CD8-positive, alpha-beta T cell (primary cell): ENCODE measurements at places on chromosomes 4 and X.

DNA sequence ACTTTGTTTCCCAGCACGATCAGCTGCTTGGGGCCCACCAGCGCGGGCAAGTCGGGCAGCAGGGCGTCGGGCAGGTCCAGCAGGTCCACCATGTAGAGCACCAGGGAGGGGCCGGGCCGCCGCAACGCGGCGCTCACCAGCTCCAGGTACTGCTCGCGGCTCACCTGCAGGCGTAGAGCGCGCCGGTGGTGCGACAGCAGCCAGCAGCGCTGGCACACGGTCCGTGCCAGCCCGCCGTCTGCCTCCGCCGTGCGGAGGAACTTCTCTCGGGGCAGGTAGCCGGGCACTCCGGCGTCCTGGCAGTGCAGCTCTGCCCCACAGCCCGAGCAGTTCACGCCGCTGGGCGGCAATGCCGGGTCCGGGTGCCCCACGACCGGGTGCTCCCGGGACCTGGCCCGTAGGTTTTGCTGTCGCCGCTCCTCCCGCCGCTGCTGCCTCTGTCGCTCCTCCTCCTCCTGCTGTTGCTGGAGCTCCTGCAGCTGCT lies 527 bp downstream of the NOA1 start:
- peak; percentile 62 for DNase-seq

GRCh38 chr4:13047591-13047990 lies 436.5 kb downstream of the RAB28 start:
- no peak for DNase-seq

DNA sequence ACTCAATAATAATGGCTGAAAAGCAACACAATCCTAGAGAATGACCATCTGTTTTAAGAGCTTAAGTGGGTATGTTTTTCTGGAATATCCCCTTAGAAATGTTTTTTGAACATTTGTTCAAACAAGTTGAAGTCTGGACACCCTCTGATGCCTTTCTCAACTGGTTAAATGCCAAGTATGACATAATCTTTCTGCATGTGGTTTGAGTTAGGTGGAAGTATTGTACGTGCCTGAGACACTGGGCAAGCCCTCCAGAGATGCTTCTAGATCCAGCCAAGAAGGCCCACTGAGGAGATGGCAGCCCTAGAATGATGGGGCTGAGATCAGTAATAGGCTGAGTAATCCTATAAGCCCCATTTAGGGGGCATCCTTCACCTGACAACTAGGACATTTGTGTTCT lies 493.1 kb downstream of the MAGEE1 start:
- DNase-seq = no peak

- no peak for DNase-seq
Observed at GRCh38 chr4:121697564-121697963, 784 bp upstream of the ANXA5 start.

- no peak for DNase-seq
Observed at GRCh38 chrX:119573840-119574393, 446 bp upstream of the UBE2A start.

DNA sequence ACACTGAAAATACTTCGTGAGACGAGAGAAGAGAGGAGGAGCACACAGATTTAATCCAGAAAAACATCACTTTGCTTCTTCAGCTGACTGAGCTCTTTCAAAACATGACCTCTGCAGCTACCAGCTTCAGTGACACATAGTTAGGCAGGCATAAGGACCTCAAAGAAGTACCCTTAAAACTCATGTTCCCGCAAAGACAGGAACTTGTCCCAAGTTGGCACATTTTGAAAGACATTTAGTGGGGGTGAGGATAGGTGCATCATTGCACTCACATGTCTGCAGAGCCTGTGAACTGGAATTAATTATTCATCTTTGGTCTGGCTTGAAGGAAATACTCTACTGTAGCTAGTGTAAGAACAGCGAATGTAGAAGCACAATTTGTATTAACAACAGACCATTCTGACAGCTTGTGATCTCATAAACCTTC lies 221.8 kb downstream of the MGST2 start:
- DNase-seq = no peak

DNA sequence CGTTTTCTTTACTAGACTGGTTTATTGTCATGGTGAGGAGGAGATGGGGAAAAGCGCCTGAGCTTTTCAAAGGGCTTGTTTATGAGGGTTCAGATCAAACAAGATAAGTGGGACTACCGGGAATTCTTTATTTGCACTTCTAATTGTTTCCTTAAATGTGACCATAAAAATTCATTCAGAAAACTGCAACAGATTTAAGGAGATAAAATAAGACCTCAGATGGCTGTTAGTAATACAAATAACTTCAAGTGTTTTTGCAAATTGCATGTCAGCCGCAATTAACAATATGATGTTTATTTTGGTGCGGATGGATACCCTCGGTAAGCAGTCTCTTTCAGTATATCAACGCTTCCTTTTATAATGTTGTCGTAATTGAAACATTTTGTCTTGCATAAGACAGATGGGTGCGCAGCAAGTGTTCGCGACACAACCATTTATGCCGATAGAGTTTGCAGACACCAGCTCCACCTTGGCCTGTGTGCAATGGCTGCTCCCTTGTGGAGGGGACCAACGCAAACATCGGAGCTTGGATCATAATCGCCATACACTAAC lies 151.0 kb downstream of the C4orf33 start:
- DNase-seq = no peak

GRCh38 chr4:153112041-153112441 lies 92.2 kb upstream of the TRIM2 start:
- peak; percentile 52 for DNase-seq

DNA sequence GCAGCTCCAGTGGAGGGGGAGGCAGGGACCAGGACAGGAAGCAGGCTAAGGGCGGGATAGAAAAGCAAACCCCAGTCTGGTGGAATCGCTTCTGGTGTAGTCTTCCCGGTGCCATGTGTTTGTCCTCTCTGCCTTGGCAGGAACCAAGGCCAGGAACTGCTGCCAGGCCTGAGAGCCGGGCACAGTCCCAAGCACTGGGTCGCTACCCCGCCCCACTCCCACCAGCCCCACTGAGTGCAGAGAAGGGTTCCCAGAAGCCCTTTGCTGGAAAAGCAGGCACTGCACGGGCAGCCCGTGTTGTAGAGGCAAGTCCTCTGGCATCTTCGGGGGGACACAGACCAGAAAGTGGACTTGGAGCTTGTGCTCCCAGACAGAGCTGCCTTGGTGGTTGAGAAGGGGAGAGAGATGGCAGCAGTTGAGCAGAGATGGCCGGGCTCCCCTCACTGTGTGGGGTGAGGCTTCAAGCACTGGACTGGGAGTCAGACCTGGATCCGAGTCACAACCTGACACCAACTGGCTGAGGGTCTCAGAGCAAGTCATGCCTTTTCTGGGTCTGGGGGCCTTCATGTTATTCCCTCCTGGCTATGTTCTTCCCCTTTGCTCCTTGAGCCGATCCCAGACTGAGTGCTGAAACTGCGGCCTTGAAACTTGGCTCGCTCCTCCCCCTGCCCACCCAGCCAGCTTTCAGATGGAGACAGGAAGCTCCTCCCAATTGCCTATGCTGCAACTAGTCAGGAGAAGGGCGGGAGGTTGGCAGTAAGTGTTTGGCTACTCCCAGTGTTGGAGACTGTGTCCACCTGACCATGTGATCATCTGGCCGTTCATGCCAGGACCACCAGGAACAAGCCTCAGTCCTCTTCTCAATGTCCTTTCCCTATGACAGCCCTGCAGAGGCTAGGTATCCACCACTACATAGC lies 59.7 kb upstream of the MTM1 start:
- no peak for DNase-seq

- no peak for DNase-seq
Observed at GRCh38 chrX:47390780-47391179, 20.4 kb downstream of the ZNF157 start.

DNA sequence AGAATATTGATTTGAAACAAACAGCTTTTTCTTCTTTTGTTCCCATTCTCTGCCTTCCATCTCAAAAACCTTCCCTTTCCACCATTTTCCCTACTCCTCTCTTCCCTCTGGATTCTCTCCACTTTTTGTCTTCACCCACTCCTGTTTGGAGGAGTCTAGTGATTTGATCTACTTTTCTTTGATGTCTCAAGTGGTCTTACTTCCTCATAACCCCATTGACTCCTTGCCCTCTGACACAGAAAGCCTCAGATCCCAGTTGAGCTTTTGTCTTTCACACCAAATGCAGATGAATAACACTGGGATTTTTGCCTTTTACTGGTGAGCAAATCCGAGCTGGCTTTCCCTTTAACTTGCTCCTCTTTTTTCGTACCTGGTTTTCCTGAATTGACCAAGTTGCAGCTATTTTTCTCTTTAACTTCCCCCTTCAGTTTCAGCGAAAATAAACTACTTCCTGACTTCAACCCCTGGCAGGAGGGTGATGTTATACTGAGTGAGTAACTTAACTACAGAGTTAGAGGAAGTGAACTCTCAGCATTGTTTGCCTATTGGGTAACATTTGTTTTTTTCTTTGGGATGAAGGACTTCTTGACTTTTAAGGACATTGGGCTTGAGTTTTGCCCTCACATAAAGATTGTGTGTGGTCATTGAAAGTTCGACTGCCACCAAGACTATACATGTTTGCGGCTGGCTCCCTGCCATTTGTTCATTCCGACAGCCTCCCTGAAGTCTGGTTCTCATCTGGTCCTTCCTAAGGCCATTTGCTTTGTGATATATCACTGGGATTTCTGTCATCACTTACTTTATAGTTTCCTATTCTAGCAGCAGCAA lies 392.8 kb upstream of the NR3C2 start:
- DNase-seq = no peak

GRCh38 chrX:107477406-107477805 lies 28.0 kb downstream of the FRMPD3 start:
- no peak for DNase-seq

- DNase-seq = no peak
Observed at GRCh38 chr4:81173213-81173612, 41.8 kb downstream of the PRKG2 start.

- DNase-seq = no peak
Observed at GRCh38 chr4:141179474-141180373, 41.0 kb upstream of the ZNF330 start.

DNA sequence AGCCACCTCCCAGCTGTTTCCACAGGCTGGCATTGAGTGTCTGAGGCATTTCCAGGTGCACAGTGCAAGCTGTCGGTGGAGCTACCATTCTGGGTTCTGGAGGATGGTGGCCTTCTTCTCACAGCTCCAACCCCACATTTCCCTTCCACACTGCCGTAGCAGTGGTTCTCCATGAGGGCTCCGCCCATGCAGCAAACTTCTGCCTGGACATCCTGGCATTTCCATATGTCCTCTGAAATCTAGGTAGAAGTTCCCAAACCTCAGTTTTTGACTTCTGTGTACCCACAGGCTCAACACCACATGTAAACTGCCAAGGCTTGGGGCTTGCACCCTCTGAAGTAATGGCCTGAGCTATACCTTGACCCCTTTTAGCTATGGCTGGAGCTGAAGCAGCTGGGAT lies 10.3 kb upstream of the FRMPD4 start:
- DNase-seq = no peak

- DNase-seq = no peak
Observed at GRCh38 chrX:121333942-121334341, 286.5 kb downstream of the GLUD2 start.

DNA sequence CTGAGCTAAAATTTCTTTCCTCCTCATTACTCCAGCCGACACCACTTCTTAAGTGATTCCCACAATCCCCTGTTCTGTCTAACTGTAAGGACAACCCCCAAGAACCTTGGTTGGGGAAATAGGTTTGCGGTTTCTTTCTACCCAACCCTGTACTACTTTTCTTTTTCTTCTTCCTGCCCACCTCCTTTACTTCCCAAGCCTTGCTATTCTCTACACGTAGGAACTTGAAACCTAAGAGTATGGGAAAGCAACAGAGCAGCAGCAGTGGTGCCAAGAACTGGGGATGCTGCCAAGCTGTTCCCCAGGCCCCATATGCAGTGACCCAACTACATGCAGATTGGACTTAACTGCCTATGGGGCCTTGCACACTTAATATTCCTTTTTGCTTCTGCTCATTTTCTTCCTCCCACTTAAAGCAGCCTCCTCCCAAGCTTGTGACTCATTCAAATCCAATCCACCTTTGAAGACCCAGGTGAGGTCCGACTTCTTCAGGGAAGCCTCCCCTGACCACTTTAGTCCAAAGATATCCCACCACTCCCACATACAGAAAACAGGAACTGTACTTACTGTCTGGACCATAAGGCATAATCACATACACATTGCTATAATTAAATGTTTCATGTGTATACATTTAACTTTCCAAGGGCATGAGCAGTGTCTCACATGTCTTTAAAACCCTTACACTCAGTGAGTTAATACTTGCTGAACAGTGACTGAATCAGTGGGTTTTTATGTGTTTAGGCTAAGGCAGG lies 1.7 kb downstream of the FAM120C start:
- DNase-seq = no peak

GRCh38 chr4:38667085-38667893 lies 3.3 kb downstream of the KLF3 start:
- DNase-seq = no peak

GRCh38 chr4:59748433-59748832 lies 1451.7 kb upstream of the ADGRL3 start:
- no peak for DNase-seq

GRCh38 chr4:184262901-184263300 lies 45.2 kb upstream of the ENPP6 start:
- DNase-seq = no peak

- no peak for DNase-seq
Observed at GRCh38 chr4:97923096-97923495, 220.2 kb downstream of the STPG2 start.
